KG1 (cell line): ENCODE measurements at places on chromosomes 6 and 20.

DNA sequence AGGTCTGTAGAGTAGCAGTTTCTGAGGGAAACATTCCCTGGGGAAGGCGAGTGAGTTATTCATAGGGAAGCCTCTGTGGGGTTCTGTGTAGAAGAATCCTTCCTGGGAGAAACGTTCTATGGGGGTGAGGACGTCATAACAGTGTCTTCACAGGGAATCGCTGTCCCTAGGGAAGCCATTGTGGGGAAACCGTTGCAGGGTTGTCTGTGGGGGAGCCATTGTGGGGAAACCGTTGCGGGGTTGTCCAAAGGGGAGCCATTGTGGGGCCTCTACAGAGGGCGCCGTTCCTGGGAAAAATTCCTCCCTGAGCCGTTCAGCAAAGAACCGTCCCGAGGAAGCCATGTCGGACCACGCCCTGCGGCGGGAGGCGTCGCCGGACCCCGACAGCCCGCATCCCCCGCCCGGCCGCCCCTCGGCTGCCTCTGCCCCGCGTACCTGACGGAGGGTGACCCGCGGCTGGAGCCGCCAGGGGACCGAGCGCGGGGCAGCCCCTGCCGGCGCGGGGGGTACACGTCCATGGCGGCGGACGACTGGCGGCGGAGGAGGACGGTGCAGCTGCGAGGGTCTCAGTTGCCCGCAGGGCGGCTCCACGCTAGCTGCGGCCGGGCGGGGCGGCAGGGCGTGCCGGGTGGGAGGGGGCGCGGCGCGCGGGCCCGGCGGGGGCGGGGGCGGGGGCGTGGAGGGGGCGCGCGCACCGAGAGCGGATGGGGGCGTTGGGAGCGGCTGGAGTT is at the start of gene DNAAF9:
Gene DNAAF9, minus strand, starts transcription at position 630 of the 731 bp plus-strand sequence. Its CDS starts 112 bp downstream, at position 518.
- no peak for DNase-seq

DNA sequence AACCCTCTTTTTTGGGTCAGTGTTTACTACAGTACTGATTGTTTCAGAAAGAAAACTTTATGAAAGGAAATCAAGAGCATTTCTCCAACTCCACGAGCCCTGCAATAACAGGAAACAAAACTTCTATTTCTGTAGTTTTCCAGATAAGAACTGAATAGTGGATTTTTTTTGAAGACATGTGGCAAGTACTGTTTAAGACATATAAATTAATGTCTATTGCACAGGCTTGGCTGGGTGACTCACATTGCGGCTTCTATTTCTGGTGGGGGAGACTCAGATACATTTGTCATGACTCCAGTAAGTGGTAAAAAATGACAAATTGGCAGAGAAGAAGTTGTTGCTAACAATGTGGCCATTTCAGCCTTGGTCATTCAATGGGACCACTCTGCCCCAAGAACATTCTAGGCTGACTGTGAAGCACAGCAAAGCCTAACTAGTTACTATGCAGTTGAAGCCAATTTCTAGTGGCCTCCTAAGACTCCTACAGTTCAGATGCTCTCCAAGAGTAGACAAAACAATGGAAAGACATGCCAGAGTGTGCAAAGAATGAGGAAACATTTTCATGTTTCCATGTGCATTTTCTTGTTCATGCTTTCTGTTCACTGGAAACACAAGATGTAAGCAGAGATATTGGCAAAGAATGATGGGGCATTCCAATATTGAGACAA is 200.9 kb downstream of the EDN1 start:
- DNase-seq, result peak; percentile 32

DNA sequence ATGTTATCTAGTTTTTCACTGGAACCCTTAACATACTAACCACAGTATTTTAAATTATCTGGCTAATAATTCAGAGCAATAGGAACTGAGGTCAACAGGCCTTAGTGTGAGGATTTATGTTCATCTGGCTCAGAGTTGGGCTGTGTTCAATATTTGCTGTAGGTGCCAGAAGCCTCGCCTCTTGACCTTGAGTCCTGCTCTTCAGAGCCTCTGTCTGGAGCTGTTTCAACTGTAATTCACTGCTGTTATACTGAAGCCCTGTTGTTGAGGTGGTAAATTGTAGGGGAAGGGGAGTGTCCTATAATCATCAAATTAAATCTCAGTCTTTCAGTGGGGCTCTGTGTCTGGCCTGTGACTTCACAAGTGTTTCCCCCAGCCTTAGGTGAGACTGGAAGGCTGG is 184.4 kb downstream of the CDH26 start:
- no peak for DNase-seq

DNA sequence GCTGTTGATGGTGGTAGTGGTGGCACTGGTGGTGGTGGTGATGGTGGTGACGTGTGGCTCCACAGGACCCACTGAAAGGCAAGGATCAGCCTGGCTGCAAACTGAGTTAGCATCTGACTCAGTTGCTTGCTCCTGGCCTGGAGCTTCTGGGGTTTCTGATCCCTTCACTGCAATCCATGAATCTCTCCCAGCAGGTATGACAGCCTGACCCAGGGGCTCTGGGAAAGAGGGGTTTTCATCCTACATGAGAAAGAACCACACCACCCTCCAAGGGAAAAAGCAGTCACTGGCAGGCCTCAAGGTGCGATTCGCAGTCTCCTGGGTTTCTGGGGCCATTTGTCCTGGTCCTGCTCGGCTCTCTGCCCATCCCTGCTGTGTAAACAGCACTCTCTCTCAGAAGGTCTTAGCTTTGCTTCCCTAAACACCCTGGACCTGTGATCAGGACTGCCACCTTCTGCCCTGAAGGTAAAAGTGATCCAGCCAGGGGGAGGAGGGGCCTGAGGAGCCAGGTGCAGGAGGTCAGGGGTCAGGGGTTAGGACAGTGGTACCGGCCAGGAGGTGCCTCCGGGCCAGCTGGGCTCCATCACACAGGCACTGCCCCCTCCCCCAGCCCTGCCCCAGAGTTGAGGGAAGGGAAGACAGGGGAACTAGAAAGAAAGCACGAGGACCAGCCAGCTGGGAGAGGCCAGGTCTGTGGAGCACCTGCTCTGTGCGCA is 152.0 kb downstream of the BMP7 start:
- DNase-seq, result no peak

- DNase-seq, result no peak
Measured at GRCh38 chr6:117728626-117729025, 53.4 kb downstream of the NUS1 start.

DNA sequence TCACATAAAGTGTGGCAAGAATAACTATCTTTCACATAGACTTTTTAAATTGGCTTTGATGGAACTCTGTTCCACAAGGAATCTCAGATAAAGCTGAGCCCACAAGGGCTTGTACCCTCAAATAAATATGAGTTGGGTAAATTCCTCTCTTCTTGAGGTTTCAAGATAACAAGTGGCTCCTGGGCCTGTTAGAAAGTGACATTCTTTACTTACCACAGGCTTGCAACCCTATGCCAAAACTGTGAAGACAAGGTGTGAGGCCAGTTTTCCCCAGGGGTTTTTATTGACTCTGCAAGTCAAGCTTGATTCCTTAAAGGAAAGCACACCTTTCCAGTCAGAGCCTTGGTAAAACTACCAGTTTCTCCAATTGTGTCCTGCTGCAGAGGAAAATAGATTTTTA is 664.8 kb upstream of the GJE1 start:
- DNase-seq, result no peak

DNA sequence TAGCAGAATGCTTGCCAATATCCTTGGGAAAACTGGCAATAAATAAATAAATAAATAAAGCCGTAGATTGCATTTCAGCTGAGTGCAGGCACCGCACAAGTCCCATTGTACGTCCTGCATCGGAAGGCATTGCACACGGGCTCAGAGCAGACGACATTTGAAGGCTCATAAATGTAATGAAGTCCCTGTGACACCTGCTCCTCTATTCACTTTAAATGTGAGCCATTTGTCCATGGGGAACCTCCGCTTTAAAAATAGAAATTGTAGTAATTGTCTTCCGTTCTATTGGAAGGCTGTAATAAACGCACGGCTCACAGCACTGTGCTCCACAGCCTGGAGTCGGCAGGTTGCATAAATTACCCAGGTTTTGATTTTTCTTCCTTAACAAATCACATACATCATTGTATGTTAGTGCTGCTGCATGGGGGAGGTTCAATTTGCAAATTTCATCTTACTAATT is 32.6 kb downstream of the MYT1 start:
- DNase-seq, result no peak

DNA sequence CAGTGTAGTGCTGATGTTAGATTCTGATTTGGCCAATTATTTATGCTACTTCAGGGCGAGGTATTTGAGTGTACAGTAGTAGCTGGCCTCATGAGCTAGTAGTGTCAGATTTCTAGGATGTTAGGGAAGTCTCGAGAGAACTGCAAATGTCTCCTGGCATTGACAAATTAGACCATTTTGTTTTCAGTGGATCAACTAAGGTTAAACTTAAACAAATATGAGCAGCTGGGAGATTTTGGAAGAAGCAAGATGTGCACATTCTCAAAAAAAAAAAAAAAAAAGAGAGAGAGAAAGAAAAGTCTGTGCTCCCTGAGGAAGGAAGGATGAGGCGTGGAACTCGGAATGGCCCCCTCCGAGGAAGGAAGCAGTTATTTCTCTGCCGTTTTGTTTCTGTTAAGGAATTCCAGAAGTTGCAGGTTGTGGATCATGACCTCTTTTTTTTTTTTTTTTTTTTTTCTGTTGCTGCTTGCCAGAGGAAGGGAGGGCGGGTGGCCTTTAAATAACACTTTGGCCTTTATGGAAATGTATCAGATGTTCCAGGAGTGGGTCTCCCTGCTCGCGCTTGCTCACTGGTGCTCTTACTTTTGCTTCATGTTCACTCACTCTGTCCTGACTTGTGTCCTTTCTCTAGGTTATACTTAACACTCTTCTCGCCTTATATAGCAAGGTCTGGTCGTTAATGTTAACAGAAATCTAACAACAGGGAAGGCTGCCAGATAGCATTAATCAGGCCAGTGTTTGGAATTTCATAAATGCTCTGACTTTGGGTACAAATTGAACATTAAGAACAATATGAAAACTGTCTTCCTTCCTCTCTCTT is 124.4 kb downstream of the TCP11 start:
- DNase-seq, result no peak
